ENCODE measurements at places on chromosomes 3 and 15. TPM values are rescaled to one million over a fixed set of nuclear protein-coding genes. Genes with fewer than 3 reads are reported as not detected.

DAZL gene
- not detected for polyA plus RNA-seq

EPHB3 gene
- polyA plus RNA-seq = 0.04 TPM

EID1 gene
- 245 TPM for polyA plus RNA-seq

ZFAND6 gene
- 104 TPM for polyA plus RNA-seq

CYP19A1 gene
- polyA plus RNA-seq = not detected

CRABP1 gene
- polyA plus RNA-seq = not detected

ADAMTS17 gene
- polyA plus RNA-seq = 4.8 TPM

CCDC9B gene
- 0.53 TPM for polyA plus RNA-seq

GPR87 gene
- not detected for polyA plus RNA-seq

SAMD7 gene
- not detected for polyA plus RNA-seq

LRRC31 gene
- not detected for polyA plus RNA-seq

DZIP1L gene
- not detected for polyA plus RNA-seq

C3orf70 gene
- not detected for polyA plus RNA-seq

HDGFL3 gene
- 1.7 TPM for polyA plus RNA-seq

LINS1 gene
- 81.3 TPM for polyA plus RNA-seq
